ENCODE measurements at places on chromosomes 6 and 20.

- DNase-seq, result no peak
These were observed 423.6 kb downstream of the HAO1 start for GRCh38 chr20:7516621-7517111.

DNA sequence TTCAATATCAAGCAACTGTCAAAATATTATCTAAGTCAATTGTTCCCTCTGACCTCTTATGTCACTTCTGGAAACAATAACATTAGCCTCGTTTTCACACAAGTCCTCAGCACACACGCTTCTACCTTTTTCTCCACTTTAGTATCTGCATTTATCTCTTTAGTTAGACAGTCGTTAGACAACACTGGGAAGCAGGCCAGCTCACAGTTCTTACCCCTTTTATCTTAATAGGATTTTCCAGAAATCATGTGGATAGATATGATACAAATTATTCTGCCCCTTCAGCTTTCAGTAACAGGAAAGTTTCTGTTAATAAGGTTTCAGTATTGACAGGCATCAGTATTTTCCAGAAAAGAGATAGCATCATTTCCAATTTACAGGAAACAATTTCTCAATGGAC is 25.9 kb upstream of the HAO1 start:
- no peak for DNase-seq

DNA sequence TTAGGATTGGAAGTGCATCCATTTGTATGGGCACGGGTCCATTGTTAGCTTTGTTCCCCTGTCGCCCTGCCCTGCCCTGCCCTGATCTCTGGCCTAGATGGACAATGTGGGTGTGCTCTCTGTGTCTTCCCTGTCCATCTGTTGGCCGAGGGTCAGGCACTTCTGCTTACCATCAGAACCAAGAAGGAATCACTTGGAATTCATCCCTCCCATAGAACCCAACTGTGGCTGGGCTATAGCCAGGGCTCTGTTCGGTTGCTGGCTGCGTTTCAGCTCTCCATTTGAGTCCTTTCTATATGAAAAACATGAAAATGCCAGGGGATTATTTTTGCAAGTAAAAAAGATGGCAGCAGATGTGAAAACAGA is 26.6 kb upstream of the TULP4 start:
- DNase-seq, result no peak

- DNase-seq, result no peak
These were observed 17.1 kb upstream of the ERVFRD-1 start for GRCh38 chr6:11128608-11129007.

- no peak for DNase-seq
These were observed 1.9 kb upstream of the NR2E1 start for GRCh38 chr6:108163644-108164542.

DNA sequence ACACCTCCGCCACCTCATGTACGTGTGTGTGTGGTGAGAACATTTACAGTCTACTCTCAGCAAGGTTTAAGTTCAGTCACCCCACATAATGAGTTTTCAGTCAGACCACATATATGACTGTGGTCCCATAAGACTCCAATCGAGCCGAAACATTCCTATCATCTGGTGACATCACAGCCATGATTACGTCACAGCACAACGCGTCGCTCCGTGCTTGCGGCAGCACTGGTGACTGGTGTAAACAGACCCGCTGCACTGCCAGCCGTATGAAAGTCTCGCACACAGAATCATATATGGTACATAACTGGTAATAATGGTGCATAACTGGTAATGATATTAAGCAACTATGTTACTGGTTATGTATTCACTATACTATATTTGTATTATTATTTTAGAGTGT is 150.7 kb downstream of the DLL1 start:
- DNase-seq, result no peak

DNA sequence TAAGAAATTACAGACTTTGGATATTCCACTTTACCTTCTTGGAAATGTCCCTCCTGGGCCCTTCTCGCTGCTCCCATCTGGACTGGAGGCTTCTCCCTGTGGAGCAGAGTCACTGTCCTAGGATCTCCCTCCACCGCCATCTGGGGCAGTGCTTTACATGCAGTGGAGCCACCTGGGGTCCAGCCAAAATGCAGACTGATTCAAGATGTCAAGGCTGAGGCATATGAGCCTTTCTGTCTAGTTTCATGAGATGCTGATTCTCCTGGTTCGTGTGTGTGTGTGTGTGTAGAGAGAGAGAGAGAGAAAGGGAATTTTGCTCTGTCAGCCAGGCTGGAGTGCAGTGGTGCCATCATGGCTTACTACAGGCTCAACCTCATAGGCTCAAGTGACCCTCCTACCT is 14.9 kb downstream of the MICA start:
- no peak for DNase-seq

- no peak for DNase-seq
These were observed 7.7 kb upstream of the GJA10 start for GRCh38 chr6:89886378-89887120.

GRCh38 chr20:4091490-4092479 is 76.4 kb upstream of the RNF24 start:
- no peak for DNase-seq

- DNase-seq, result no peak
These were observed 79.9 kb downstream of the ATXN1 start for GRCh38 chr6:16681260-16681873.

DNA sequence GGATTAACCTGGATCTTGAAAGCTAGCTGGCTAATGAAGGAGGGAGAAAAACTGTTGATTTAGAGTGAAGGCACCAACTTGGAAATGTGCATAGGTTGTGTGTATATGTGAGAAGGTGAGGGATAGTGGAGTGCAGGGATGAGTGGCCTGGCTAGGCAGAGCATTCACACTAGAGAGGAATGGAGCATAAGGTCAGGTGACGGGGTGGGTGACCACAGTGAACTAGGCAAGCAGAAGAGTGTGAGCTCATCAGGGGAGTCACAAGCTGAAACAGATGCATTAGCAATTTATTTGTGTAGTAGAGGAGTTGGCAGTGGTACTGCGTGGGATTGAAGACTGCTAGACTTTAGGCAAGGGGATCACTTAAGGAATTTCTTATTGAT is 10.5 kb downstream of the ANKRD66 start:
- DNase-seq, result no peak

- no peak for DNase-seq
These were observed 659.4 kb downstream of the TENT5A start for GRCh38 chr6:81093051-81093450.

DNA sequence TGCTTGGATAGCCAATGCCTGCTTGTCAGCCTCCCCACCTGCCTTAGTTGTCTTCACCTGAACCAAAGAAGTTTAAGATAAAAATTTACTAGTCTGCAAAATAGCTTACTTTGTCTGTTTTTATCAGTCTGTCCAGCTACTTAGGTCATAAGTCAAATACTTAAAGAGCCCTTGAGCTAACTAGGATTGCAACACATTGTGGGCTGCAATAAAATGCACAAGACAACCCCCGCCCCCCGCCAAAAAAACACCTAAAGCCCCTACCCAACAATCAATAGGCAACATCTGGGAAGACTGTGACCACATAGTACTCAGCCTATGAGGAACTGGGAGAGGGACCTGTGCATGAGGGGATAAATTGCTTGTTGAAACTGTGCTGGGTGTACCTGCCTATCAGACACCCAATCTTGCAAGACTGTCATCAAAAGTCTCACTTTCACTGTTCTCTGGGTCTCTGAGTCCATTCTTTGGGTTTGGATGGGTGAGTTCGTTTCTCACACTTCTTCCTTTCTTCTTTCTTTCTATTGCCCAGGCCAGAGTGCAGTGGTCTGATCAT is 27.3 kb upstream of the ABCC10 start:
- no peak for DNase-seq

- no peak for DNase-seq
These were observed 779.7 kb upstream of the MAN1A1 start for GRCh38 chr6:120129228-120129627.

- no peak for DNase-seq
These were observed 465.3 kb downstream of the CBLN4 start for GRCh38 chr20:55540013-55540412.

DNA sequence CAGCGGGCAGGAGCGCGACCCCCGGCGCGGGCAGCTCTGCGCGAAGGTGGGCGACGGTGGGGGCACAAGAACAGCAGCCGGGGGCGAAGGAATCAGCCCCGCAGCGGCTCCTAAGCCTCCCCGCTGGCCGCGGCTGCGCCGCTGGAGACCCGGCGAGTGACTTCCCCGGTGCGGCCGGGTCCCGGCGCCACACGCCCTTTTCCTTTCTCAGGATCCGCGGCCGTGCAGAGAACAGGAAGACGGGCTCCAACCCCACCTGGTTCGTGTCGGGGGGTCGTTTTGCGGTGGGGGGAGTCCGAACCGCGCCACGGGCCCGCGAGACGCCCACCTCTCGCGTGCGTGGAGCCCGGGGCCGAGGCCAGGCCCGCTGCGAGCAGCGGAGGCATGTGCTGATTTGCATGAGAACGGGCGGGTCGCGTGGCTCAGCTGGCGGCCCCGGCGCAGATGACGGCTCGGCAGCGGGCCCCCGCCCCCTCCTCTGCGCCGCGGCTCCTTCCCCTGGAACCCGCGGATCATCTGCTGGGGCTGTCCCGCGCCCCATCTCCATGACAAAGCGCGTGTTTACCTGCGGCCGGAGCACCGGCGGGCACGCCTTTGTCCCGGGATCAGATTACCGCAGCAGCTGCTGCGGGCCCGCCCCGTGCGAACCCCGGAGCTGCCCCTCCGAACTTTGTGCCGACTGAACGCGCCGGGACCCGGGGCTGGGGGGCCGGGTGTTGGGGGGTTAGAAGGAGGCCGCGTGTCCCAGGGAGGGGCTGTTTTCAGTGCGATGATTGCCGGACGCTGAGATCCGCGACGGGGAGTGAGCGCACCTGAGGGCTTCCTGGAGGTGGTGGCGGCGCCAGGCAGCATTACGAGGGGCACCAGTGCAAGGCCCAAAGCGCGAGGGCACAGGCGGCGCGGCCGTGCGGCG is 4.9 kb upstream of the DLL1 start:
- peak; percentile 54 for DNase-seq

DNA sequence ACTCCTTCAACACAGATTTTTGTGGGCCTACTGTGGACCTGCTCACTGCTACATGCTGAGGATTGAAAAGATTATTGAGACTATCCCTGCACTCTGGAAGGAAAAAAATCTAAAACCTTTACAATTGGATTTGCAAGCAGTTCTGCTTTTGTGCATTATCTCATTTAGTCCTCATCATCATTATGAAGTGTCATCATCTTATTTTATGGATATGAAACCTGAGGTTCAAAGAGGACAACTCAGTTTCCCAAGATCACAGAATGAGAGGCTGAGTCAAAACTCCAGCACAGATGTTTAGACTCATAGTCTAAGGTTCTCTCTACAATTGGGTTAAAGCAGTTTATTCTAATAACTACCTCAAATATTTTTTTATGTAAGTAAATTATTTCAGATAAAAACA is 160.2 kb upstream of the MARCKS start:
- DNase-seq, result no peak

DNA sequence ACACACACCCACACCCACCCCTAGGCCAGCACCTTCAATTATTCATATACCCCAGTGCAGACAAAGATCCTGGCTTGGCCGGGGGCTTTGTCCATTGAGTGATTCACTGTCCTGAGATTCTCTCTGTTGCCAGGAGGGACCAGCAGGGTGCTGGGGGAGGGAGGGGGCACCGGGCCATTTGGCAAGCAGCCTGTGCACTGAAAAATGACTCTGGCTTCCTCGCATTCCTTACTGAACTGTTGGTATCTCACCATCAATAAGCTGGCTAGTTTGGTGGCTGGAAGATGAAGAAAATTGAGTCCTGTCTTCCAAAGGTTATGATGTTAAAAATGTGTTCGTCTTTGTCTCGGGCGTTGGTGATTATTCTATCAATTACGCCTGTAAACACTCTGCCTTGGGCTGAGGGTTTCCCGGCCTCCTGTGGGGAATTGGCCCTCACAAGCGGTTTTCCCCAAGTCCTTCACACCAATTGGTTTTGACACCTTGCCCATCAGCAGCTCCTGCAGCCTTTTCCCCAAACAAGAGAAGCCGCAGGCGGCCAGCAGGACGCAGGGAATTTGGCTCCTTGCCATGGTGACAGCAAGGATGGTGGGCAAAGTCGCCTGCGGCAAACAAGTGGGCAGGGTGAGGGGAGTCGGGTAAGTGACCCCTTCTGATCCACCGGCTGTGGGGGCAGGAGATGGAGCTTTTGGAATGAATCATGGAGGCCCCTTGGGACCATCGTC is 4.9 kb downstream of the VSTM2L start:
- no peak for DNase-seq

DNA sequence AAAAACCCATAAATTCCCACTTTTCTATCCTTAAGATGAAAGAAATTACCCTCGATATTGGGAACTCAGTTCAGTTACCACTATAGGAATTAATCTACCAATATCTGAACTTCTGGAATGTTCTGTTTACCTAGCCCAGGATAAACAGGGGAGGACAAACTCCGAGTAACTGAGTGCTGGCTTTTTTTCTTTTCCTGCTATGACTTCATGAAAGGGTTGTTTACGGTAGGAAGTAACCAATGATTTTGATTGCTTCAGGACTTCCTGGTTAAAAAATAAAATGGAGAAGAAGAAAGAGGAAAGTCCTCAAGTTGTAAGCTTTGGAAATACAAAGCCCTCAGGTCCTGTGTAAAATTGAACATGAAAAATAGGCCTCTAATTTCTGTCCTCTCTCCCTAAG is 167.7 kb downstream of the ZNF217 start:
- no peak for DNase-seq

- no peak for DNase-seq
These were observed 937 bp downstream of the AKAP7 start for GRCh38 chr6:131136021-131136786.

- no peak for DNase-seq
These were observed 122.9 kb downstream of the AKAP7 start for GRCh38 chr6:131258010-131258652.

DNA sequence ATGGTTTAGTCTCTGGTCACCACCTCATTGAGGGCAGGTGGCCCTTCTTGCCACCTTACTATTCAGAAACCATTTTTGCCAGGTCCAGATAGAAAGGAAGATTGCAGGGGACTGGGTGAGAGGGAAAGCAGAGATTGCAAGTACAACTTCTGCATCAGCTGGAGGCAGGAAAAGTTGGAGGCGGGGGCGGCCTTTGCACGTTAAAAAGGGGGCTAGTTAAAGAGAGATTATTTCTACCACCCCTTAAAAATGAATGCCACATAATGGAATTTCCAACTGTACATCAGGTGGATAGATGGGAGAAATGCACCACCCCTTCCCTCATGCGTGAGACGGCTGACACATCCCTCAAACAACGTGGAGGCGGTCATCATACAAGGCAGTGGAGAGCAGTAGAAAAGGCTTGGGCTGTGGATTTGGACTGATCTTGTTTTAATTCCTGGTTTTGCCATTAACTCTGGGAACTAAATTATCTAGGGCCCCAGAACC is 95.4 kb upstream of the CNKSR3 start:
- DNase-seq, result no peak

GRCh38 chr6:13234130-13234529 is 94.2 kb downstream of the TBC1D7 start:
- DNase-seq, result no peak

Measured in activated T-cell treated with anti-CD3 and anti-CD28 coated beads for 4 hours (primary cell).